ENCODE measurements at places on chromosomes 12 and 14.

DNA sequence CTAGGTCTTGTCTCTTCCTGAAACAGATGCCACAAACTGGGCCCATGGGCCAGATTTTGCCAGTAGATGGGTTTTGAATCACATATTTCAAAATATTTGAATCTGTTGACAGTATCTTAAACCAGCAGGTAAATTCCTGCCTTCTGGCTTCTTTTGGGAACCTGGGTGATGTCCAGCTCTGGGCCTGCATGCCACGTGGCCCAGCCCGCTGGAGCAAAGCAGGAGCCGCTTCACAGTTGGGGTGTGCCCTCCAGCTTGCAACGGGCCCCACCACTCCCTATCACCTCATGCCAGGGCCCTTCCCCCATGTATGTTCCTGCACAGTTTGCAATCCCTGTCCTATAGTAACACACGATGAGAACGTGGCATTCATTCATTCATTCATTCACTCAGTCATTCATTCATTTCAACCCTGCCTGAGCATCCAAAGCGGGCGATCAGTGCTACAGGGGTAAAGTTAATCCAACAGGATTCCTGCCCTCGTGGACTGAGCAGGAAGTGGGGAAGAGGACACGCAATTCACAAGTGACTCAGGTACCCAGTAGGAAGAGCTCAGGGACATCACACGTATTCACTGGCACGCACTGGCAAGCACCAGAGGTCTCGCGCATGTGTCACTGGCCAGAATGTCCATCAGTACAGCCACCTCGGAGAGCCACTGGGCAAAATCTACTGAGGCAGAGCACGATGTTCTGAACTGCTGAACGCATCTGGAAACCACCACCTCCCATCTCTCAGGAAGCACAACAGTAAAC is 27.8 kb downstream of the SCARB1 start:
- DNase-seq = peak; percentile 64

DNA sequence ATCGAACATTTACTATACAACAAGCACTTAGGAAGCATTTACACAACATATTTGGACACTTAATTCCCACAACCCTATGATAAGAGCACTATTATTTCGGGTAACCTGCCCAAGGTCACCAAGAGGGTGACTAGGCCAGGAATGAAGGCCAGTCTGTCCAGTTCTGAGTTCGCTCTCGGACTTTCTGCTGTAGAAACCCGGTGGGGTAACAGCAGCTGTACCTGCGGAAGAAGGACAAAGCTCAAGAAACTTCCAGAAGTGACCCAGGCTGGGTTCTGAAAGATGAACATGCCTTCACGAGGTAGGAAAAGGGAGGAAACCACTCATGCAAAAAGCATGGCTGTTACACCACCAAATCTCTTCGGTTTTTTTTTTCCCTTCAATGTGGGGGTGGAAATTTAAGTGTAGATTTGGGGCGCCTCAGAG is 10.8 kb downstream of the PLA2G1B start:
- DNase-seq = no peak

GRCh38 chr12:69555461-69555860 is 29.8 kb upstream of the CCT2 start:
- no peak for DNase-seq

DNA sequence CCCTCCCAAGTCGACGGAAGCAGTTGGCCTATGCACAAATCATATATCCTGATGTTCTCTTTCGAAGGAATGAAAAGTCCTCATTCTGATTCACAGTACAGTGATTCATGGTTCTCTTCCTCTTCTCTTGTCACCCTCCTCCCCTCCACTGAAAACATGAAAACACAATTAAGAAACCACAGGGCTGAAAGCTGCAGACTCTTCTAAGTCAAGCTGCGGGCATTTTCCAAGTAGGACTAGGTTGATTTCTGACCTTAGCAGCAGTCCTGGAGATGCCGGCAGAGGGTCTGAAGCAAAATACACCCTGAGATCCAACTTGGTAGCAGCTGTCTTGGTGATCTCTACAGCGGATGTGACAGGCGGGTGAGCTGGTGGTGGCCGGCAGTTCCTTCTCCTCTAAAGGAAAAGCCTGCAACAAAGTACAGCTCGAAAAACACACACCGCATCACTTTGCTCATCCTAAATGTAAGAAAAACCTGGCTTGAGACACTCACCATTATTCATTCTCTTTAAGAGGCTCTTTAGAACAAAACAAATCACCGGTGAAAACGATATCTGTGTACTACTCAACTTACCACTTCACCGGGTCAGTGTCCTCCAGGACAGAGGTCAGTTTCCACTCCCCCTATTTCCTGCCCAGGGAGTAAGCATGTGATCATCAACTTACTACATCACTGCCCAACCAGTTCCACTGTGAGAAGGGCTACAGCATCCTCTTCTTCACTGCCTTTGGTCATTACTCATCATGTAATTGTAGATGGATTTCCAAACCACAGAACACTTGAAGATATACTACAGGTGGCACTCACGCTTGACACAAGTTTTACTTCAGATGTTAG is 6.0 kb downstream of the TMCC3 start:
- DNase-seq = peak; percentile 33

DNA sequence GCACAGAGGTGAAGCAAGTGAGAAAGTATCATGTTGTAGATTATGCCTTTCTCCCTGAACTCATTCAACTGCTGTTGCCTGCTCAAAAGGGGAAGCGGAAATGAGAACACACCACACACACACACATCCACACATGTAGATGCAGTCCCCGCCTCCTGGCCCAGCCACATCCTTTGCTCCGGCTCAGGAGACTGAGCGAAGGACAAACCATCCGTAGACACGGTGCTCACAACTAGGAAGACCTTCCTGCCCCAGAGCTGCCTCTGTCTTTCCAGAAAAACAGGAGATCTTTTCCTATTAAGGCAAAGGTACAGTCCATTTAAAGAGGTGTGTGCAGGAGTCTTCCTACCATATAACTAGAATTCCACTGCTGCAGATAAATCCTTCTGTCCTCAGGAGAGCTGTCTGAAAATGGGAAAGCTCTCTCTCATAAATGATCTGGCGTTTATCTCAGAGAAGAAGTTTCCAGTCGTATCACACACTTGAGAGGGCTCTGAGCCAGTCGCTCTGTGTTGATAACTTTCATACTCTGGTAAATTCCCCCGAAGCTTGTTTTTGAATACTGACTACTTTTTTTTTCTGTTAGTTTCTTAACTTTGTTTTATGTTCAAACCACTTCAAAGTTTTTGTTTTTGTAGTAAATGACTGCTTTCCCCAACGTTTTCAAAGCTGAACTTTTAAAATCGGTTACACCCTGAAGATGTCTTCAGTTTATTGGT is at the start of gene TESPA1:
TESPA1 (minus strand) TSS at position 105 of the 719 bp plus-strand sequence. CDS start 10,200 bp downstream, outside the sequence.
- DNase-seq = peak; percentile 97
